Stimulated activated CD8-positive, alpha-beta memory T cell treated with anti-CD3 and anti-CD28 coated beads, Interleukin-4, amount 100 ng/mL, for 24 hours (primary cell): ENCODE measurements at places on chromosomes 12 and 14.
A peak's percentile ranks its signal among the peaks of the same experiment; 100 is the strongest.

- no peak for DNase-seq
Measured at GRCh38 chr12:132065609-132066344, 78.3 kb downstream of the DDX51 start.

DNA sequence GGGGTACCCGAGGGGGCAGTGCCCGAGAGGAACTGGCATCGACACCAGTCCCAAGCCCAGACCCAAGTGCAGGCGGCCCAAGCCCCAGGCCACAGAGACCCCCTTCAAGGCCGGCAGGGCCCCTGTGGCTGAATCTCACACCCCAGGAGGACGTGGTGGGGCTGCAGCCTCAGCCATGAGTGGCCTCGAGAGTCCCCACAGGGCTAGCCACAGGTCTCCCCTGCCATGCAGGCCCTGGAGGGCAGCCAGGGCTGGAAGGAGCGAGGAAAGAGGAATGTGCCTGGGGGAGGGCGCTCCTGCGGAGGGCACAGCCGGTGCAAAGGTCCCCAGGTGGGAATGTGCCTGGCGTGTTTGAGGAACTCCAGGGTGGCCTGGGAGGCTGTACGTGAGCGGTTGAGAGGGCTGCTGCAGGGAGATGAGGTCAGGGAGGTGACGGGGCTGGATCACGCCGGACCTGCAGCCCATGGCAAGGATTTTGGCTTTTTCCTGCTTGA is 86.1 kb downstream of the NCOR2 start:
- DNase-seq: no peak

DNA sequence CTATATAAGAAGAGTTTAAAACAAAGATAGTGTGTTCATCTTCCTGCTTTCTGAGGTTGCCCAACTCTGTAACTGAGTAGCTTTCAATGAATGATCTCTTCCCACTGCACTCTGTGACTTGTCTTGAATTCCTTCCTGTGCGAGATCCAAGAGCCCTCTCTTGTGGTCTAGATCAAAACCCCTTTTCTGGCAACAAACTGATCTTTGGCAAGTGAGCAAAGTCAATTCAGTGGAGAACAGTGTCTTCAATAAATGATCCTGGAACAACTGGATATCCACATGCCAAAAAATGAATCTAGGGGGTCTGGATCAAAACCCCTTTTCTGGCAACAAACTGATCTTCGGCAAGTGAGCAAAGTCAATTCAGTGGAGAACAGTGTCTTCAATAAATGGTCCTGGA is 8.5 kb downstream of the CFAP54 start:
- no peak for DNase-seq

GRCh38 chr14:32469388-32470160 is 140.5 kb downstream of the AKAP6 start:
- no peak for DNase-seq

GRCh38 chr12:18262514-18262913 is 1.2 kb downstream of the PIK3C2G start:
- DNase-seq: no peak

GRCh38 chr14:49992901-49993339 is 100.0 kb downstream of the ARF6 start:
- DNase-seq: no peak

DNA sequence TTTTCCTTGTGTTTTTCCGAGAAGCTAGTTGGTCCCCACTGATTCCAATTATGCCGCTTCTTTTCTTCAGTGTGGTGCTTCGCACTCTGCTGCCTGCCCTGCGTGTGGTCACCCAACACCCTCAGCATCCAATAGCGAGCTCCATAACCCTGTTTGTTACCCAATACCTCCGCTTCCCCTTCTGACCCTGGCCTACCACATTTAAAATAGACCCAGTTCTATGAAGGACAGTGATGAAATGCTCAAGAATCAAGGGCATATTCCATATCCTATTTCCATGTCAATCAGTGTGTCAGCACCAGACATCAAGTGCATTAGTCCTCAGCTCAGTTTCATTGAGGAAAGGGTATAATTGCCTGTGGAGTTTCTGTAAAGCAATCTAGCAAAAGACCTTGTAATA is 9.5 kb downstream of the NDRG2 start:
- no peak for DNase-seq

- DNase-seq: no peak
Measured at GRCh38 chr12:4202487-4202886, 71.1 kb upstream of the CCND2 start.

- no peak for DNase-seq
Measured at GRCh38 chr12:32179011-32179395, 72.4 kb downstream of the BICD1 start.

GRCh38 chr14:64566651-64567122 is 16.9 kb downstream of the PPP1R36 start:
- no peak for DNase-seq

GRCh38 chr12:93616584-93617101 is 44.2 kb downstream of the SOCS2 start:
- DNase-seq: no peak

DNA sequence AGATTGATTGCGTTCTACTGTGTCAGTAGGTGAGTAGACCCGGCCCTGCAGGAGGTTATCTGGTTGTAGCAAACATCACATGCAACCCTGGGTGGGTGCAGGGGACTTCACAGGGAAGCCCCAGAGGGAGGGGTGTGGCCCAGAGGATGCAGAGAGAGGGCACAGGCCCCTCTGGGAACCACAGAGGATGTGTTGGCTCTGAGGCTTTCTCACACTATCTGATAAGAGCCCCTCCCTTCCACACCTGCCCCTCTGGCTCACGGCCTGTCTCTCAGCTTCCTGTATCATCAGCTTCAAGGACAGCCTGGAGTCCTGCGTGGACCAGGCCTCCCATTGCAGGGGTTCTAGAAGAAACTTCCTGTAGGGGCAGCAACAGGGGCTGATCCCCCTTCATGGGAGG is 101.9 kb downstream of the RIN3 start:
- peak; percentile 53 for DNase-seq

- DNase-seq: no peak
Measured at GRCh38 chr12:106897082-106897481, 58.6 kb upstream of the TMEM263 start.
